ENCODE measurements at places on chromosomes 7 and 10.

DNA sequence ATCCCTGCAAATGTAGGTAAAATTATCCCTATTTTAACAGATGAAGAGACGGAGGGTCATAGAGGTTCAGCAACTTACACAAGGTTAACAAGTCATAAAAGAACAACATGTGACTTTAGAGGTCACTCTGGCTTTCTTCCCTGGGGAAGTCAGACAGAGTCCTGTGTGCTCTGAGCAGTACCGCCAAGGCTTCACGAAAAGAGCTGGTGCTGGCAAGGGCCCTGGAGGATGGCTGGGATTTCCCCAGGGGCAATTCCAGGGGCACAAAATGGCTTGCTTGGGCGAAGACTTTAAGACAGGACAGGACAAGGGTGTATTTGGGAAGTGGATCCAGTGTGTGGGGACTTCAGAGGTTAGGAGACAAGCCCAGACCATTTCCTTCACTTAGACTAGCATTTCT is 144.1 kb downstream of the PIP4K2A start:
- no peak for DNase-seq

- no peak for DNase-seq
These were observed 23.8 kb upstream of the GLCCI1 start for GRCh38 chr7:7944619-7945282.

DNA sequence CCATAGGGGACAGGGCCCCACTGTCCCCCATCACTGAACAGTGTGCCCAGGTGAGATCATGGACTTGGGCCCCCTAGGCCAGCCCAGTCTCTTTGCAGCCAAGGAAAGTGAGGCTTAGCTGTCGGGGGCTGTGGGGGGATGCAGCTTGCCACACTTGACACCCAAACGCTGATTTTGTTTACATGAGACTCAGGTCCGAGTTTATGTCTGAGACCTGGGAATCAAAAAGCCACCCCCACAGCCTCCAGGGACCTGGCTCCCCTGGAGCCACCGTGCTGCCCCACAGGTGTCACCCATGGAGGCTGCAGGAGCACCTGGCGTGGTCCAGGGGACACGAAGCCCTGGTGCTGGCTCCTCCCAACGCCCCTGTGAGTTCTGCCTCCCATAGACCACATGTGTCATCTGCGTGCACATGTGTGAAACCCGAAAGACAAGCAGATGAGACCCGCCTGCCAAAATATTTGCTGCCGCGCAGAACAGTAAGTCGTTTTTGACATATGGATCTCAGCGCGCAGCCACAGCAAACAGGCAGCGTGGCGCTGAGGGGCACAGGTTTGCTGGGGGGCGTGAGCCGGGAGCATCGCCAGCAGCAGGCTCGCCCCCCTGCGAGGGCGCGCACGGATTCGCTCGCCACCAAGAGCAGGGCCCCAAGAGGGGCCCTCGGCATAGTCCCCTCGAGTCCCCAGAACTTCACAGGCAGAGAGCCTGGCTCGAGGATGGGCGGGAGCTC is 112.3 kb downstream of the LHPP start:
- no peak for DNase-seq

GRCh38 chr10:125054669-125055268 is 105.6 kb downstream of the CTBP2 start:
- DNase-seq, result no peak
